ENCODE measurements at places on chromosomes 11 and 22.
A peak's percentile ranks its signal among the peaks of the same experiment; 100 is the strongest.

- no peak for DNase-seq
Measured at GRCh38 chr11:70873736-70874412, 378.5 kb downstream of the SHANK2 start.

DNA sequence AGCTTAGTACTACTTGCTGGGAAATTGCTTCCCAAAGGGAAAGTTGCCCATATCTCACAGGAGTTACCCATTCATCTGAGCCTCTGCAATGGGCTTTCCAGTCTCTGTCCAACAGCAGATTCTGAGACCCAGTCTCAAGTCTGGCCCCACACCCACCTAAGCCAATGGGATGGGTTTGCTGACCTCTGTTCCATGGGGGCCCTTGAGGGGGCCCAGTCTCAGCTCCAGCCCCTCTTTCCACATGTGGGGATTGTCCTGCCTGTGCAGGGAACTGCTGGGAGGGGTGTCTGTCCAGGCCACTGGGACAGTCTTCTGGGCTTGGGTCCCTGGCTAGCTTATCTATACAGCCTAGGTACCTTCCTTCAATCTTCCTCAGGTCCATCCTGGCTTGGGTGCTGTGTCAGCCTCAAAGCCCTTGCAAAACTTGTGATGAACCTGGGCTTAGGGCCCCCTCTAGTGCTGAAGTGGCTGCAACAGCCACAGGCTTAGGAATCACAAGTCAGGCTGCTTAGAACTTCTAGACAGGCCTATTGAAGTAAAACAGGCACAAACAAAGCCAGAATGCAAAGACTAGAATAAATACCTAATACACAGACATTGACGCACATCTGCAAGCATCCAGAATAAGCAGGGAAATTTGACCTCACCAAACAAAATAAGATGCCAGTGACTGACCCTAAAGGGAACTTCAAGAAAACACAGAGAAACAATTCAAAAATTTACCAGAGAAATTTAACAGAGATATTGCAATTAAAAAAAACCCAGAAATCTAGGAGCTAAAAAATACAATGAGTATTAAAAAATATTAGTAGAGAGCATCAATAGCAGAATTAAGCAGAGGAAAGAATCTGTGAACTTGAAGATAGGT lies 11.7 kb upstream of the PATL1 start:
- peak; percentile 29 for DNase-seq

DNA sequence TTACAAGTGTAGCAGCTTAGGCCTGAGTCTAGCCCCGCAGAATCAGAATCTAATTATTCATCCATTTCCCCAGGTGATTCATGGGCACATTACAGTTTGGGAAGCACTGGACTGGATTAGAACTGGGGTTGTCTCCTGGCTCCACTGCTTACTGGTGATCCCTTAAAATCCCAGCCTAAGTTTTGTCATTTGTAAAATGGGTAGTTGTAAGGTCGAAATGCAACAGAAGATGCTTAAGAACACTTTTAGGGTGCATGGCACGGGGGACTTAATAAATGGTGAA lies 1.3 kb downstream of the STX3 start:
- DNase-seq, result no peak

DNA sequence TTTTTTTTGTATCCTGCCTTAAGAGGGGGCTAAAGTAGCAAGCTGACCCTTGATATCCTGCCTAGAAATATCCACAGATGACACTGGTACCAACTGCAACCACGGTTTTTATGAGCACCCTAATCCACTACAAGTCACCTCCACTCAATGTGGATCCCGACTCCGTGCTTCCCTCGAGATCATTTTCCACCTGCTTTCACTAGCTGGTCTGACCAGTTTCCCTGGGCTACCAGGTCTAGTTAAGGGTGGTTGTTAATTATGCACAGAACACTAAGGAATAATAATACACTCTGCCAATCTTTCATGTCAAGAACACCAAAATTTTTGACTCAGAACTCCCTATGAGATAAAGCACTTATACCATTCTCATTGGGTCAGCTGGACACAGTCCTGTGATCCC lies 82.3 kb downstream of the ABTB2 start:
- DNase-seq, result no peak

DNA sequence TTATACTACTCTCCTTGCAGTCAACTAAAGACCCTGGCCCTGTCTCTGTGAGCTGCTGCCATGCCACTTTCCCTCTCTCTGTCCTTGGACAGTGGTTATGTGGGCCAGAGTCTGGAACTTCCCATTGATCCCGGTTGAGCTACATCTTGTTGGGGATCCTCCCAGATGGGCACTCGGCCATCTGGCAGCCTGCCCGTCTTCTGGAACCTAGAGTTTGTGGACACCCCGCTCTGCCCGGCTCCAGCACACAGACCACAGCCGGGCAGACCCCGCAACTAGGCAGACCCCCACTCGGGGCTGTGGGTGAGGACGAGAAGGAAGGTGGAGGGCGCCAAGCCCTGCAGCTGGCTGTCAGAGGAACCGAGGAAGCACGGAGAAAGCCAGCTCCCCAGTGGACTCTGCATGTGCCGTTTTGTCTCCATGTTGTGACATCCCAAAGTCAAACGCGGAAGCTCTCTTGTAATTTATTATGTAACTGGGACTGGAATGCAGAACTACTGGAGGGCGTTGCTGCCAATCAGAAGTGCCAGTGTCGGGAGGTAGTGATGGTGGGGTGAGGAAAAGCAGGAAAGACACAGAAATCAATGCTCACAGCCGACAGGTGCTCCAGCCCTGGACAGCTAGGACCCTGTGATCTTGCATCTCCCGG lies 207.7 kb downstream of the CEP164 start:
- DNase-seq, result no peak

DNA sequence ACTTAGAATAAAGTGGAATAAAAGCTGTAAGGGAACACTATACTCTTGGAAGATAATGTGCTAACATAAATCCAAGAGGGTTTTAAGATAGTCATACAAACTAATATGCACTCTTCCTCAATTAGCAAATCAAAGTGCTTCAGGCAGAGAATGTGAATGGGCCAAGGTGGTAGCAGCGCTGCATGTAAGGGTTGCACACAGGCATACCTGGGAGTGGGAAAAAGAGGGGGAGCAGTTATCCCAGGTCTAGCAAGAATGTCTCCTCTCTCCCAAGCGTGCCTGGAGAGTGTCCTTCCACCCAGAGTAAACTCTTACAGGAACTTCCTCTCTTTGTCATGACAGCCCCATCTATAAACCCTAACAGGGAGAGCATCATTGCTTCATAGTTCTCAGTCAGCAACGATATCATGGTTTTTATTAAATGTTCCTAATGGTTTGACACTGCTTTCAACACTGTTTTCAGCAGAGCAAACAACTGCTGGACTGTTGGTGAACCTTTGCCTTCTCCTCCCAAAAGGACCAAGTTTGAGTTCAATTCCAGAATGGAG lies 61.6 kb downstream of the SYTL2 start:
- DNase-seq, result no peak

- DNase-seq, result no peak
Measured at GRCh38 chr22:22404598-22405284, 103.8 kb downstream of the ZNF280B start.

- DNase-seq, result no peak
Measured at GRCh38 chr11:69027704-69028372, 14.8 kb upstream of the MRGPRF start.

All from GM12891 (cell line).